ENCODE measurements at places on chromosomes 4 and X.

DNA sequence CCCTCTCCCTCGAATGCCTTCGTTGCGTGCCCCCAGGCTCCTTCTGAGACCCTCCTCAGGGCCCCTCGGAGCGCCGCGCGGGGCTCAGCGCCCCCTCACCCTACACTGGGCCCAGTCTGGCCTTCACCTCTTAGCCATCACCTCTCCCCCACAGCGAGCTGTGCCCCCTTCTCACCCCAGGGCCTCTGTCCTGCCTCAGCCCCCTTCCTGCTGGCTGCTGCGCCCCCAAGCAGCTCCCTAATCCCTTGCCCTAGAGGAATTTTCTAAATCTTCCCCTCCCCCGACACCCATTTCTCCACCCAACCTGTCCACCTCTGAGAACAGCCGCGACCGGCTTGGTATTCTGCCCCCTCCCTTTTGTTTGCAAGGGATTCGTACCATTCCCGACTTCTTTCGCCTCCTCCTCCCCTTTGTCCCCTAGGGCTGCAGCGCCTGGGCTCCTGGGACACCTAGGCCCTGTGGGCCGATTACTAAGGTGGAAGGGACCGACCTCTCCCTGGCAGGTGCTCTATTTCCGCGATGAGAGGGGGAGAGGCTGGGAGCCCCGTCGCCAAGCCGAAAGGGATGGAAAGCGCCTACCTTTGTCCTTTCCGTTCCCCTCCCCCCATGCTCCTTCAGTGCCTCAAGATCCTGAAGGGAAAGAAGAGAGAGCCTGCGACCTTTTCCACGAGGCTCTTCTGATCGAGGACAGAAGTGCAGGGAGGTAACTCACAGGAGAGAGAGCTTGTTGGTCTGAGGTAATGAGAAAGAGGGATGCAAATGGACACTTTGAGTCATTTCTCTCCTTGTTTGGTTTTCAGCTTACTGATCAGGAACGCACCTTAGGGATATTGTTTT, 10.9 kb downstream of the DLG3 start:
- no peak for DNase-seq

GRCh38 chrX:132668178-132668577, 179.3 kb upstream of the MBNL3 start:
- no peak for DNase-seq

- no peak for DNase-seq
These were observed 2004.3 kb upstream of the ADGRL3 start for GRCh38 chr4:59195839-59196238.

DNA sequence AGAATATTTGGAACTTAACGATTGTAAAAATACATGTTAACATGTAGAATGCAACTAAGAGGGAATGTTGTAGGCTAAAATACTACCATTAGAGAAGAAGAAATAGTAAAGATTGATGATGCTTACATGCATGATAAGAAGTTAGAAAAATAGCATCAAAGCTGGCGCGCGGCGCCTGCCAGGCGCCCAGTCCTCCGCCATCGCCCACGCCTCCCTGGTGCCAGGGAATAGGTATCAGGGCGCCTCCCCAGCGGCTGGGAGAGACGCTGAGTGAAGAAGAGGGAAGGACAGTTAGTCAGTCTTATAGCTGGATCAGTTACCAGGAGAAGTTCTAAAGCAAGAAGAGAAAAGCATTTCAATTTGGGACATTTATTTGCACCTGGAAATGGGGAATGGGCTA, 36.0 kb downstream of the NSUN7 start:
- DNase-seq, result no peak

GRCh38 chr4:74376888-74377483, 12.0 kb downstream of the EREG start:
- peak; percentile 83 for DNase-seq

DNA sequence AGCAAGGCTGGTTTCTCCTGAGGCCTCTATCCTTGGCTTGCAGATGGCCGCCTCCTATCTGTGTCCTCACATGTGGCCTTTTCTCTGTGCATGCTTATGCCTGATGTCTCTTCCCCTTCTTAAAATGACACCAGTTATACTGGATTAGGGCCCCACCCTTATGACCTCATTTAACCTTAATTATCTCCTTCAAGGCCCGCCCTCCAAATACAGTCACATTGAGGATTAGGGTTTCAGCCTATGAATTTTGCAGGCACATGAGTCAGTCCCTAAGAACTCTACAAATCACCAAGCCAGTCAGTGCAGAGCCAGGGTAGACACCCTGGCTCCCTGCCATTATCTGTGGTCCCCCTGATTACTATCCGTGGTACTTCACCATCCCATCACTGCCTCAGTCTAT, 51.6 kb downstream of the MAML3 start:
- DNase-seq, result no peak

DNA sequence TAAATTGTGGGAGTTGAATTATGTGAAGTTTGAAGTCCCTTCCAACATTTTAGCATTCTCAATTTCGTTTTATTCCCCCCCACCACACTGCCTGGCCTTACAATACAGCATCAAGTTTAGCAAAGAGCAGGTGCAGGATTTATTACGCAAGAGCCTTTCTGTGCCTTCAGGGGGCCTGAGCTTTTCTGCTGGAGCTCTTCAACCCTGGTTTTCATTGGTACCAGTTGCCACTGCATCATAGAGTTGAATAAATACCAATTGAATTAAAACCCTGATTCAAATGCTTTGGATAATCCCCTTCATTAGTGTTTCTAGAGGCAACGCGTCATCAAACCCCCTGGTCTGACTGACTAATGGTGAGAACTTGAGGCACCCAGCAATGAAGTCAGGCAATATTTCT, 43.6 kb upstream of the KIT start:
- DNase-seq, result no peak

DNA sequence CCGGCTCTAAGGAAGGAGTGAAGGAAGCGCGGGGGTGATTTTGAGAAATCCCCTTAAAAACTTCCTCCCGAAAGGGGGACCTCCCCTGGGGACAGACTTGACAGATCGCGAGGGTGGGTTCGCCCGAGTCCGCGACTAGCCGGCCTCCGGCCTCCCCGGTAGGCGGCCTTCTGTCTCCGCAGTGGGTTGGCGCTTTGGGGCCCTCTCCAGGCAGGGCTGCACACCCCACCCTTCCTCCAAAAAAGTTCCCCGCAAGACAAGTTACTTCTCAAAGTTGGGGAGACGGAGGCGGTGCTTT, 24.8 kb downstream of the HOPX start:
- no peak for DNase-seq

GRCh38 chr4:95102162-95102790, 344.5 kb downstream of the BMPR1B start:
- DNase-seq, result no peak

Measured in dermis microvascular lymphatic vessel endothelial cell (primary cell).